ENCODE measurements at places on chromosomes 3 and 15.

- DNase-seq: no peak
Observed at GRCh38 chr3:50627407-50628051, 10.6 kb downstream of the MAPKAPK3 start.

DNA sequence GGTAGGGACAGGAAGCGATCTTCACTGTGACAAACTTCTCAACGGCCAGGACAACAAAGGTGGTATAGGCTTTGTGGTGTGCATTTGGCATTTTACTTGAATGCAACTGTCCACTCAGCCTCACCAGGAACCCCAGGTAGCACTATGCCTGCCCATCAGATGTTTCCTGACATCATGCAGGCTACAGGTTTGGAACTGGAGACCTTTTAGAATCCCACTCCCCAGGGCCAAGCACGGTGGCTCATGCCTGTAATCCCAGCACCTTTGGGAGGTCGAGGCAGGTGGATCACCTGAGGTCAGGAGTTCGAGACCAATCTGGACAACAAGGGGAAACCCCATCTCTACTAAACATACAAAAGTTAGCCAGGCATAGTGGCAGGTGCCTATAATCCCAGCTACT, 9.6 kb downstream of the STARD5 start:
- DNase-seq: no peak

DNA sequence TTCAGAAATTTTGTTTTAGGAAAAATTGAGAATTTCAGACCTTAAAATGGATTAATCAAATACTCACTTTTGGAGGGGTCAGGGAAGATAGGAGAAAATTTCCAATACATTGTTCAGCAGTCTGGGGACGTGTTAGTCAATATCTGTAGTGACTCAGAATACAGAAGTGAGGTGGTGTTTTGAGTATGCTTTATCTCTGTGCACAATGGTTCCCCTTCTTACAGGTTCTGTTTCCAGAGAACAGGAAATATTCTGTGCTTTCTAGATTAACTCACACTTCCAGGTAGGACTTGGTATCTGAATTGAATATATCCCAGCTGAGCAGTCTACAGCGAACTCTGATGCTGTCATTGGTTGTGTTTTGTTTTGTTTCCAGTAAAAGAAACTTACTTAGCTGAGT, 30.7 kb upstream of the CCDC54 start:
- no peak for DNase-seq

DNA sequence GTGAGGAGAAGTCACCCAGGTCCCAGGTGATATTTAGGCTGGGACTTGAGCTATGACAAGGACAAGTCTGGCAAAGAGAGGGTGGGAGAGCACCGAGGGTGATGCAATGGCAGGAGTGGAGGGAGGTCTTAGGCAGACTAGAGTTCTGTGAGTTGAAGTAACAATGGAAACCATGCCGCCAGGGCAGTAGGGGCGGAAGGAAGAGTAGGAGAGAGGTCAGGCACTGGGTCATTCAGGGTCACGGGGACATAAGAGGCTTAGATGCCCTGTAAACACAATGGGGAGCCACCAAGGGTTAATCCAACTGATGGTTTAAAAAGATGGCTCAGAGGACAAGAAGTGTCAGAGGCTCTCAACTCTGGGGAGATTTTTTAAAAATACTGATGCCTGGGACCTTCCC, 199.7 kb upstream of the LRTM1 start:
- no peak for DNase-seq

- DNase-seq: no peak
Observed at GRCh38 chr15:96254173-96254572, 76.3 kb upstream of the NR2F2 start.
